NCI-H1436 treated with DMSO at 0.1 percent for 48 hours (cell line): ENCODE measurements at places on chromosomes 7 and 10.

- peak; percentile 29 for DNase-seq
These were observed 138.4 kb upstream of the FEZF1 start for GRCh38 chr7:122442929-122443328.

DNA sequence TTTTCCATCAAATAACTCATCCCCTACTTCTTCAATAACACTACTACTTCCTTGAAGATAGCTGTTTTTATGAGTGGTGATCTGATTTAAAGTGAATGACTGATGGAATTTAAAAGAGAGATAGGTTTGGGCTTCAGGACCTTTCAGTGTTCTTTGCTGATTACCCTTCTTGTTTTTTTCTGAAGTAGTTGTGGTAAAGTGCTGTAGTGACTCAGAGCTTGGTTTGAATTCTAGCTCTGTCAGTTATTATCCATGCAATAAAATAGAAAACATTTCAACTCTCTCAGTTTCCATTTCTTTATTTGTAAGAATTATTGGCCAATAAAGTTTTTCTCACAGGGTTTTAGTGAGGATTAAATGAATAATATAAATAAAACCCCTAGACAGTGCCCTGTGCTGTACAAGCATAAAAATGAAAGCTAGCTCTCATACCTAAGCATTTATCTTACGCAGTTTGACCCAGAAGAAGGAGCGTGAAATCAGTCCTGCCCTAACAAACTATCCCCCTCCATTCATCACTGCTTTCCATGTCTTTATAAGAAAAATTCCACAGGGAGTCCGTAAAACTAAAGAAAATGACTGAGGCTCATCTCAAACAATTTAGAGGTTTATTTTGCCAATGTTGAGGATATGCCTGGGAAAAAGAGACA, 25.1 kb upstream of the AKAP9 start:
- no peak for DNase-seq

- no peak for DNase-seq
These were observed 479 bp downstream of the CYP26A1 start for GRCh38 chr10:93074147-93074596.

GRCh38 chr10:57482259-57482658, 785.4 kb downstream of the IPMK start:
- no peak for DNase-seq

DNA sequence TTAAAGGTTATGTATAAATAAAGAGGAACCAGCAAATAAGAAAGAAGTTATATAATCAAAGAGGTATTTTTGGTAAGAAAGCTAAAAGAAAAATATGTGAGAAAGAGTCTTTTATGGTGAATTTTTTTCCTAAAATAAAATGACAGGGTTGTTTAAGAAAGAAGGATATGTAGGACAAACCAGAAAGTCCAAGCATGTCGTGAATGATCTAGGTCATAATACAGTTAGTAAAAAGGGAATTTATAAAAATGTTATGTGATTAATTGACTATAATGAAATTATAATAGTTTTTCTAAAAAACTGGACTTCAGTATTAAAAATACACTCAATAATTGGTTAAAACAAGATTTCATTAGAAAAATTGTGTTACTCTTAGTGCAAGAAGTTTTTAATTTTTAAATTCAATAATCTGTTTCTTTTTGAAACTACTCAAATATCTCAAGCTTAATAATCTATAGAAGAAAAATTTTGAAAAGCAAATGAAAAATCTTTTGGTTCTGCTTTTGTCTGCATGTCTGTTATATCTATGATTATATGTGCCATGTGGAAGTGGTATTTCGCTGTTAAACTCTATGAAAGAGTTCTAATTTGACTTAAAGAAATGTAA, 23.3 kb downstream of the AVL9 start:
- no peak for DNase-seq

DNA sequence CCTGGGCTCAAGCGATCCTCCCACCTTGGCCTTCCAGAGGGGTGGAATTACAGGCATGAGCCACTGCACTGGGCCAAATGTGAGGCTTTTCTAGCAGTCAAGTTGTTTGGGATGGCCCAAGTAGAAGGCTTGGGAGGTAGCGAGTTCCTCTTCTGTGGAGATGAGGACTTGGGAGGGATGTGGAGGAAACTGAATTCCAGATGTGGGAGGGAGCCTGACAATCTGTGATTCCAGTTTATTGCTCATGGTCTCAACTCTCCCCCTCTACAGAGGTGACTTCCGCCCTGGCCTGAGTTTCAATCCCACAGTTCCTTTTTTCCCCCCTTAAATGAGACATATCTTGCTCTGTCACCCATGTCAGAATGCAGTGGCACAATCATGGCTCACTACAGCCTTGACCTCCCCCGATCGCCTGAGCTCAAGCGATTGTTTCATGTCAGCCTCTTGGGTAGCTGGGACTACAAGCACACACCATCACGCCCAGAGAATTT, 3.4 kb downstream of the STYXL1 start:
- DNase-seq = no peak

- DNase-seq = no peak
These were observed 26.4 kb downstream of the HIF1AN start for GRCh38 chr10:100562008-100562672.

DNA sequence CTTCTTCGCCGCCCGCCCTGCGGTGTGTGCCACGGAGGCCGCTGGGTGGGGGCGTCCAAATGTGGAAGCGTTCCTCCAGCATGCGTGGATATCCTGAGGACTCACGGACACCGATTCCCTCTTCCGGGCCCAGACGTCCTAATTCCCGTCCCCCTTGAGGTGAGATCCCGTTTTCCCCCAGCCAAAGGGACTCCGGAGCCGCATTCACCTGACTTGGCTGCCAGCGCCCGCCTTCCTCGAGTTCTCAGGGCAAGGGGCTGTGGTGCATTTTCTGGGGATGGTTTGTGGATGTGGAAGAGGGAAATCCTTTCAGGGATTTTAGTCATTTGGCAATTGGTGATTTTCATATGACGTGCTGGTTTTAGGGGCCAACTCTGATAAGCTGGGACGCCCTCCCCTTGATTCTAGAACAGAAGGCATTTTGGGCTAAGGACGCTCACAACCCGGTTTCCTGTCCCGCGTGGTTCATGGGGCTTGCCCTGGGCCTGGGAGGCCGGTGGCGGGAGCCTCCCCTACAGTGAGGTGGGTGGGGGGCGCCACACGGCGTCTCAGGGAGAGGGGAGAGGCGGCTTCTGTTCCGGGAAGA, 165.4 kb downstream of the ACTR3B start:
- DNase-seq = no peak

- no peak for DNase-seq
These were observed 65.9 kb downstream of the GOLGA7B start for GRCh38 chr10:97915346-97916131.

GRCh38 chr7:22268884-22269421, 88.0 kb downstream of the RAPGEF5 start:
- no peak for DNase-seq
